AG10803 (cell line): ENCODE measurements at places on chromosomes 12 and 14.
A peak's percentile ranks its signal among the peaks of the same experiment; 100 is the strongest.

GRCh38 chr12:89206390-89206789 lies 145.9 kb downstream of the DUSP6 start:
- DNase-seq: no peak

- no peak for DNase-seq
Observed at GRCh38 chr12:55745361-55746173, 2.6 kb downstream of the GDF11 start.

DNA sequence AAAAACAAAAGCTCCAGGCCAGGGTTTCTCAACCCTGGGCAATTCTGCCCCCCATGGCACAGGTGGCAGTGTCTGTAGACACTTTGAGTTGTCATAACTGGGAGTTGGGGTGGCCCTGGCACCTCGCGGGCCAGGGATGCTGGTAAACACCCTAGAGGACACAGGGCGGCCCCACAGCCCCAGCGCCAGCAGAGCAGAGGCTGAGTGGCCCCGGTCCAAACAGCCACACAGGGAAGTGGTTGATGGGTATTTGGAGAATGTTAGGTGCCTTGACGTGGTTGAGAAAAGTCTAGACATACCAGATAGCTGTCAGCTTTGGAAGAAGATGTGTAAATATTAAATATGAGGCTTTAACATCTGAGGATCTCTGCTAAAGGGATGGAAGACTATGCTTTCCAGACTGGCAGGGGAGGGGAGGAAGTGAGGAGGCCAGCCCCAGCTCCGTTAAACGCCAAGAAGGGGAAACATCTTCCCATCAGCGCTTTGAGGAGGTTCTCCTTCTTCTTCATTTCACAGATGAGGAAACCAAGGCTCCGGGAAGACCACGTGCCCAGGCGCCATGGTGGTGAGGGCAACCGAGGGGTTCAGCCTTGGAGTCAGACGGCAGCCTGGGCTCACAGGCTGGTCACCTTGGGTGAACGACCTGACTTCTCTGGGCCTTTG lies 103.7 kb downstream of the SCARB1 start:
- peak; percentile 75 for DNase-seq

DNA sequence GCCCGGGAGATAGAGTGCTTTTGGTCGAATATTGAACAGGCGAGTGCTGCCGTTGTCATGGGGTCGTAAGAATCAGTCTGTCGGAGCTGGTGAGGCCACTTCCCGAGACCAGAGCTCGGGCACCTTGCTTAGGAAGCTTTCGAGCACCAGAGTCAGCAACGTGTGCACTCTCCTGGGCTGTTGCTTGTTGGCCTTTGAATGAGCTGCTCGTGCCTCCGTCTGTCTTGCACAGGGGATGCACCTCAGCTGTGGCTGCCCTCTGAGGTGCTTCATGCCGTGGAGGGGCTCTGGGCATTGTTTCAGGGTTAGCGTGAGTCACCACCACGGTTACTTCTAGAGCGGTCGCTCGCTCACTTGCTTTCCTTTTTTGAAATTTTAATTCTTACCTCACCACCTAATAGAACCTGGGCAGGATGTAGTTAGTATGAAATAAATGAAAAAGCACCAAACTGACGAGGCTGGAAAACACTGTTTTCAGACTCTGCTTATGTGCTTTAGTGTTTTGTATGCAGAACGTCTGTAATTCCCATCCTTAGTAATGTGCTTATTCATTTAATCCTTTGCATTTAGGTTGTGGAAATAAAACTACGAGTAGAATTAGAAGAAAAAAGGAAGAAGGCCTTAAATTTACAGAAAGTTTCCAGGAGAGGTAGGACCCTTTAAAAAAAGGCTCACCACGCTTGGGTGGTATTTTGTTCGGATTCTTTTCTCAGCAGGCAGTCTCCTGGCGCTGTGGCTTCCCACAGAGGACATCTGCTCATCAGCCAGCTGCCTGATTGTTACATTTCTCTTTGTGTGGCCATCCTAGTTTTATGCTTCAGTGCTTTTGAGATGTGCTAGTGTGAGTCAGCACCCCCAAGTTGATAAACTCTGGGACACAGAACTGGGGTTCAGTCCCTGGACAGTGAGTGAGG lies 40.6 kb downstream of the EP400 start:
- DNase-seq: no peak

- DNase-seq: no peak
Observed at GRCh38 chr12:11026118-11026517, 3.7 kb upstream of the TAS2R19 start.

- peak; percentile 38 for DNase-seq
Observed at GRCh38 chr12:16281157-16281556, 3.7 kb upstream of the SLC15A5 start.

DNA sequence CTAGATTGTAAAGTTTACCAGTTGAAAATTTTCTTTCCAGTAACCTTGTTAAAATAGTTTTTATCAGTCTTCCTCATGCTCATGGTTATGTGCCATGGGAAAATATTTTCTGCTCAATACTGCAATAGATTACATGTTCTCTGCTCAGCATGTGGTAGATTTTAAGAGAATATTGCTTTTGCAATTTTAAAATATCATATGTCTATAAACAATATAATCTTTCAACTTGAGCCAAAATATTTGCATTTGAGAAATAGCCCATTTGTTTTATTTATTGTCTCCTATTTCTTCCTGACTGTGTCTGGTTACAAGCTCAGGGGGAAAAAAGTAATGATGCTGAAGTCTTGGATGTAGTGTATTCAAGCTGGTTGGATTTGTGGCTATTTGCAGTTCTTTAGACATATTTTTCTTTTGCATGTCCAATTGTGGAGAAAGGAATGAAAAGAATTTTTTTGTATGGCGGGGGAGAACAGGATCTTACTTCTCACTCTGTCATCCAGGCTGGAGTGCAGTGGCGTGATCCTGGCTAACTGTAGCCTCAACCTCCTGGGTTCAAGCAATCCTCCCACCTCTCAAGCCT lies 342.6 kb upstream of the NAV3 start:
- peak; percentile 91 for DNase-seq

DNA sequence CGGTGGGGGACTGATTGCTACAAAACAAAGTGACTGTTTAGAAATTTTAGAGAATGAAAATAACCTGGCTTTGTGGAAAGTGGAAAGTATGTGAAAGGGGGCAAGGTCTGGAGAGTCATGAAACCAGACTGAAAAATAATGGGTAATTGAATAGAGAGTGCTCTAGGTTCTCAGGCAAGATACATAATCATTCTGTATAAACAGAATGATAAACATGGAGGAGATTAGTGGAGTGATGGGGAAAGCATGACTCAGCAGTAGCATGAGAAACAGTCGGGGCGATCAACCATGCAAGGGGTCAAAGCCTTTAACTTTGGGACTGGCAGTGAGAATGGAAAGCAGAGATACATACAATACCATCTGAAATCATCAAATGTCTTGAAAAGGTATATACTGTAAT lies 332.5 kb downstream of the CCER1 start:
- DNase-seq: no peak

GRCh38 chr12:22527999-22528398 lies 16.3 kb downstream of the C2CD5 start:
- peak; percentile 76 for DNase-seq

DNA sequence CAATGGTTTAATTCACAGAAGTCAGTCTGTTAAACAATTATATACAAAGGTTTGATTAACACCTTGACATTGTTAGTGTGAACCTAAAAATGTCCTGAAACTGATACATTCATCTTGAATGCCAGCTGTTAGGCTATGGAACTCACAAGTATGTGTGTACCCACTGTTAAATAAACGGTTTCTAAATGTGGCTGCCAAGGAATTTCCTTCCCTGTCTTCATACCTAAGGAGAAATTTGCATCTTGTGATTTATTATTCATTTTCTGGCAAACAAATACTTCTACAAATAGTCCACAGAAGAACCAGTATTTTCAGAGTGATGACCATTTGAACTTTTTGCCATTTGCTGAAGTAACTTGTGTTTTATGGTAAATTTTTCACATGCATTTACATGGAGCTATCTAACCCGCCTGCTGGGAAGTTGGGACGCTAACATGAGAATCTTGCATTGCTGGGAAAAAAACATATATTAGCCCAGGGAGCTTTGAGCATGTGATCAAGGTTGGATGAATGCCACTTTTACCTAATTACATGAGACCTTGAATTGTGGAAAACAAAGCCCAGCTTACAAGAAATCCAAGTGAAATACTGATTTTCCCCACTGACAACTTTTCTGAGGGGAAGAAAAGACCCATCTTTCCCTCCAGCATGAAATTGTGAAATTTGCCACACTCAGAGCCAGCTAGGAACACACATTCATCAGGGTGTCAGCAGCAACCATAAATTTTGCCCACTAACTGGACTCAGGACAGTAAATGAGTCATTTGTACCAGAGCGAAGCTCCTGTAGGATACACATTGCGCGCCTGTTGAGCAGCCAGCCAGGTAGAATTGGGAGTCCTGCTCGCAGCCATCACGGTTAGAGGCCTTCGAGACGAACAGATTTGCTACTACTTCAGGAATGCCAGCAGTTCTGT lies 118.0 kb downstream of the KICS2 start:
- DNase-seq: peak; percentile 59
